ENCODE measurements at places on chromosomes 3 and 15.
A peak's percentile ranks its signal among the peaks of the same experiment; 100 is the strongest.

DNA sequence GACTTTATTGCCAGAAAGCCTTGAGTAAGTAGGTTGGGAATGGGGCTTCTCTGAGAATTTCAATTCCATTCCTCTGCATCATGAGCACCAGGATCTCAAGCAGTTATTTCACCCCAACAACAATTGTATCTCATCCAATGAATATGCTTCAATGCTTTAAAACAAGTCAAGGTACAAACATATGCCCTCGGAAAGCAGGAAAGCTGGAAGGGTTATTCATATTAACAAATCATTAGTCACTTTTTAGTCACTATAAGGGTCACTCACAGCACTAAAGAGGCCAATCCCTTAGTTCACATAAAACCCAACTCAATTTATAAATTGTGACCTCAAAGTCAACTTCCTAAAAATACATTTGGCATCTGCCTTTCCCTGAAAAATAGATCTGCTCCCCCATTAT, 16.2 kb downstream of the MB21D2 start:
- no peak for DNase-seq

- no peak for DNase-seq
These were observed 30.5 kb upstream of the SRGAP3 start for GRCh38 chr3:9279966-9280365.

DNA sequence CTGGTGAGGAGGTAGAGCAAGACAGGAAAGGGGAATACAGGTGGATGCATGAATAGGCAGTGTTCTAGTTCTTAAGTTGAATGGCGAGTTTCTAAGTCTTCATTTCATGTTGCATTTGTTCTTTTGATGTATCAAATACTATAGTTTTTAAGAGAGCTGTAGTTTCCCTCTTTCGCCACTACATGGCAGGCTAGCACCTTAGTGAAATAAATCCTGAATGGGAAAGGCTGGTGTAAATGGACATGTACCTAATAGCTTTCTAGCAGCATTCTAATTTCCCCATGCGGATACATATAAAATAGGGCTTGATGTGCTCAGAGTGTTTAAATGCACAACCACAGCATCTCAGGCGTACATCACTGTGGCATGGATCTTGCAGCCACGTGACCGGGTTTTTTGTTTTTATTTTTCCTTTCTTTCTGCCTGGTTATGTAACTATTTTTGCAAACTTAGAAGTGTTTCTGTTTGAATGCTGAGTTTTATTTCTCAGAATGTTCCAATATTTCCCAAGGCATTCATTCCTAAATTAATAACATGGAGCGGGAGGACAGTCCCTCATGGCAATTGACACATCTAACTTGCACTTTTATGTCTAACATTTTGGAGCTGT, 23.5 kb upstream of the CLN6 start:
- peak; percentile 11 for DNase-seq

GRCh38 chr3:76474632-76475031, 565.3 kb upstream of the ROBO2 start:
- DNase-seq = no peak

DNA sequence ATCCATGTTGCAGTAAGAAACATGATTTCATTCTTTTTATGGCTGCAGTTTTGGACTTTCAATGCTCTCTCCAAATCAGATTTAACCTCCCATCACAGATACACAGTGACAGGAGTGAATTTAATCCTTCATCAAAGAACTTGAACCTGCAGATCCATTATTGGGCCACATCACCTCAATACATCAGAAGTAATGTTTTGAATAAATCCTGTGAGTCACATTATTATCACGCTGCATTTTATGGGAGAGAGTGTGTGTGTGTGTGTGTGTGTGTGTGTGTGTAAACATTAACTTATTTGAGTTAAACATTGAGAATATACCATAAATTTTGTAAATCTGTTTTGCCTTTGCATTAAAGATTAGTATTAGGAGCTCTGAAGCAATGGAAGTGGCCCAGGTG, 316.7 kb downstream of the FOXP1 start:
- DNase-seq = no peak

- DNase-seq = no peak
These were observed 1.5 kb downstream of the BRK1 start for GRCh38 chr3:10116928-10117327.

GRCh38 chr3:58792921-58793451, 126.4 kb upstream of the FAM3D start:
- DNase-seq = no peak

DNA sequence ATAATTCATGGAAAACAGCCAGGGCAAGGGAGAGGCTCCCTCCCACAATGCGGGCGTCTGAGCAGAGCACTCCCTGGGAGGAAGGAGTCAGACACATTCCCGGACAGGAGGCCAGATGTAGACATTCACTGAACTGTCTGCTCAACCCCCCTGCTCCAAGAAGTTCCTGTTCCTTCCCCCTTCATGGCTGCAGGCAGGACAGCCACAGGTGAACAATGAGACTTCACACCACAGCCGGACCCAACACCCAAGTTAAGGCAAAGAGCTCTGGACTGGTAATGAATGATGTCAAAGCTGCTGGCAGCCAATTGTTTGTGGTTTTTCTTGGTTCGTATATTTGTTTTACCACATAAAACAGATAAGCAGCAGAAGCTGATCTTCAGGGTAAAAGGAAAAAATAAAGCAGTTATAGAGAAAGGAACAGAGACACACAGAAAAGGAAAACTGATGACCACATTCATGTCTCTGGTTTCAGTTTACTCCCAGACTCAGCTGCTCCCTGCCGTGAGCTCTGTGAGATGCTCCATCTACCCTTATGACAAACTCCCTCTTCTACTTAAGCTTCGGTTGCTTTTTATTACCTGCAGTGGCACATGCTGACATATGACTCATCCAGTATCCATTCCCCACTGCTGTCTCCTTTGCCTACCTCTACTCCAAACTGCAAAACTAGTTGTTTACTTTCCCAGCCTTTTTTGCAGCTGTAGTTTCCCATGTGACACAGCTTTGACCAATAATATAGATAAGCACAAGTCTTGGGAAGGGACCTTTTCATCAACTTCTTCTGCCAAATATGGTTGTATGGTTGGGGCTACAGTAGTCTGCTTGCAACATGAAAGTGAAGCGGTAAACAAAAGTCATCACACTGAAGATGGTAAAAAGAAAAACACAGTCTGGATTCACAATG, 33.1 kb downstream of the DZIP1L start:
- DNase-seq = peak; percentile 4

GRCh38 chr15:99137111-99137546, 32.2 kb downstream of the SYNM start:
- DNase-seq = no peak

GRCh38 chr15:101179341-101180153, 72.3 kb downstream of the CHSY1 start:
- DNase-seq = no peak

DNA sequence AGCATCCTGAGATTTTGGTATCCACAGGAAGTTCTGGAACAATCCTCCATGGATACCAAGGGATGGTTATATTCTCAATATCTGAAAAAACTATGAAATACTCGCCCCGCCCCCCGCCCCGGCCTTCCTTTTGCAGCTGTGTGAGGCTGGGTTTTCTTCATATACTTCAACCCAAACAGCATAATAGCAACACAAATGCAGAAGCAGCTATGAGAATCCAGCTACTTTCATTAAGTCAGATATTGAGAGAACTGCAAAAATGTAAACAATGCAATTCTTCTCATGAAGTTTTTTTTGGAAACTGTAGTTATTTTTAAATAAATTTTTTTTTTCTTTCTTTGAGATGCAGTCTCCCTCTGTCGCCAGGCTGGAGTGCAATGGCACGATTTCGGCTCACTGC, 10.9 kb upstream of the IDH2 start:
- no peak for DNase-seq

DNA sequence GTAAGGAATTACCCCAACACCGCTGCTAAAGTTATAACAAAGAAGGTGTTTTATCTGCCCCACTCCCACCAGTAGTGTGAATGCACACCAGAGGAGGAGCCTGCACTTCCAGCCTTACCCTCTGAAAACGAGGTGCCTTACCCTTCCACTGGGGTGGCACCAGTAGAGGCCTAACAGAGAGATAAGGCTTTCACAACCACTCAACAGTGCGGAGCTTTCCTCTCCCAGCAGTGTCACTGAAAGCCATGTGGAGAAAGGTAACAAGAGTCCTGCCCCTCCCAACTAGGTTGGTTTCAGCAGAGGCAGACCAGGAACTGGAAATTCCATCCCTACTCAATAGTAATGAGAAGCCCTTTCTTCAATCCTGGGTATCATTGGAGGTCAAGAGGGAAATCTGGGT, 539.2 kb downstream of the VGLL3 start:
- no peak for DNase-seq

GRCh38 chr15:69156736-69157381, 3.6 kb upstream of the GLCE start:
- no peak for DNase-seq

DNA sequence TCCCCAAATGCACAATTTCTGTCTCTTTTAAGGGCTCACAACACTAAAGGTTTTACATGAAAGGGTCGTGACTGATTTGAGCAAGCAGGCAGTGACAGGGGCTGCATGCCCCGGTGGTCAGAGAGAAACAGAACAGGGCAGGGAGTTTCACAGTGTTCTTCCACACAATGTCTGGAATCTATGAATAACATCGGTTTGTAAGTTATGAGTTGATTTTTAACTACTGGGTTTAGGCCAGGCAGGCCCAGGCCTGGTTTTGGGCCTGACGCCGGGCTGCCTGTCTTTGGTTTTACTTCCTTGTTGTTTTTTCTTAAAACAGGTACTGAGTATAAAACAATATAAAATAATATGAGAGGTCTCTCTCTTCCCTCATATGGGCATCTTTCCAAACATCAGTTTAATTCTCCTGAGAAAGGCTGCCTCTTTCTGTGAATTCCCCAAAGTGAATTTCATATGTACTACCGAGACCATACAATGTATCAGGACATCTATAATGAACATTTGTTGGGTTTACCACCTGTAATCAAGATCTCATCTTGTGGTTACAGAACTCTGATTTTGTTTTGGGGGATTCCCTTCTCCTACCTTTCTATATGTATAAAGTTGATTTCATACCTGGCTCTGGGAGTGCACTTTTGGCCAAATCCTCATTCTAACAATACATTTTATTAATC, 74.4 kb downstream of the CD200 start:
- DNase-seq = no peak

DNA sequence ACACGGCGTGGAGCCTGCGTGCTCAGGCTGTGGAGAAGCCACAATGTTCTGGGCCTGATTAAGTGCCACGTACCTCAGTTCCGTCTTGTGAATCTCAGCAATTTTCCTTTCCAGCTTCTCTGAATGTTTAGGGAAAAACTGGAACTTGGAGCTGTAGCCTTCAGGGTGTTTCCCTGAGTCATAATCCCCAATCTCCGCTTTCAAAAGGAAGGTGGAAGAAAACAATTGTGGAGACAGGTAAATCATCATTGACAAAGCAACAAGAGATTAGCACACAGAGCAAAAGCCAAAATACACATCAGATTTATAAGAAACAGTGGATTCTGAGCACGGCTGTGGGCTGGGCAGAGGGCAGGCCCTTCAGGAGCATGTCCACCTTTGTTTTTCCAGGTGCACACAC, 79.0 kb downstream of the WDR76 start:
- no peak for DNase-seq

DNA sequence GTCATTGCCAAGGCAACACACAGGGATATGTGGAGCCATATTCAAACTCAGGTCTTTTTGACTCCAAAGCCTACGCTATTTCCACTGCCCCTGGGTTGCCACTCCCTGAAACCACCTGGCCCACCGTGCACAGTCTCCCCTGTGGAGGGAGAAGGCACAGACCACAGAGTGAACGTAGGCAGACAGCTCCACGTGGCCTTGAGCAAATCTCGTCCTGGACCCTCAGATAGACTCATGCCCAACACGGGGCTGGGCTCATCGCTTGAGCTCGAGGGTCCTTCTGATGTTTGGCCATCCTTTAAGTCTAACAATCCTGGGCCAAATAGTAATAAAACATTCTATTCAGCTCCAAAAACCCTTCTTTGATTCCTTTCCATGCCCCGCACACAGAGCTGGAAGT, 72.0 kb downstream of the CPN2 start:
- DNase-seq = no peak

DNA sequence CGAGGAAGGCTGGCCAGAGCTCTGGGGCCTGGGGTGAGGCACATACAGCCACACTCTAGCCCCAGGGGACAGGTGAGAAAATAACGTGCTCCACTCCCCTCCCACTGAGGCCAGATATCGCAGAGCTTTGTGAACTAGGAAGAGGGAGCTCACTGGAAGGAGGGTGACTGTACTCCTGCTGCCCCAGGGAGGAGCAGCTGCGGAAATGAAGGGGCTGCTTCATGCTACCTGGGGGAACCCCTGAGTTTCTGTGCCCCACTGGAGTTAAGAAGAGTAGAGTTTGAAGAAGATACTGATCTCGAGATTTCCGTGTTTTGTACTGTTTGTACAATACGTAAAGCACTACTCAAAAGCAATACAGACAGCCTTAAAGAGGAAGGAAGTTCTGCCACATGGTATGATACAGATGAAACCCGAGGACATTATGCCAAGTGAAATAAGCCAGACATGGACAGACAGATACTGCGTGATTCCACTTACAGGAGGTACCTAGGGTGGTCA, 44.6 kb downstream of the CMTM6 start:
- DNase-seq = peak; percentile 38

DNA sequence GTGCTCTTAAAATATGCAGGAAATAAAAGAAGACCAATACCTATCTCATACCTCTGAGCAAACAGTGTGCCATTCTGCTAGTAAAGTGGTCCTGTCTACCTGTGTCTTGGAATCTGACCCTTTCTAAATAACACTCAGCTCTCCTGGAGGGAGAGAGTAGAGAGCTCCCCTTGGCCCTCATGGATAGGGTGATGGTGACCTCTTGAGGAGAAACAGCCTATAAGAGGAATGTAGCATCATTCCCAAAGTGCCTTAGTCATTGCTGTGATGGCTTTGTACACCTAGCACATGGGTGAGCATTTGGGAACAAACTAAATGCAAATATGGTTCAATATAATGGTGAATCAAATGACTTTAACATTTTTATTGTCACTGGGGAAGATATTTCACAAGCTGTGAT, 10.0 kb downstream of the SNTN start:
- DNase-seq = no peak

DNA sequence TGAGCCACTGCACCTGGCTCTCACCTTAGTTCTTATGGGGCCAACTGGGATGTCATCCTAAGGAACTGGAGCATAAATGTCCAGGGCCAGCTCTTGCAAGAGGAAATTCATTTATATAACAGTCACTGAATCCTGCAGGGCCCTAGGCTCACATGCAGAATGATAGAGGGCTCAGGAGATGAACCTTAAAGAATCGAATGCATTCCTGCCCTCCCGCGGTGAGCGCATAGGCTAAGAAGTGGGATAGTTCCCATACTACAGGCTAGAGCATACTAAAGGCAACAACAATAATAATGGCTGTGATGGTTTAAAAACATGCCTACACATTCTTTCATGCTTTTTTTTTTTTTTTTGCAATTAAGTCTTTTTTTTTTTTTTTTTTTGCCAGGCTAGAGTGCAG, 17.1 kb upstream of the CSRNP1 start:
- DNase-seq = no peak

- no peak for DNase-seq
These were observed 14.8 kb downstream of the FAM240A start for GRCh38 chr3:46627078-46627477.
